Muscle of back (tissue), 13 donors: ENCODE measurements at places on chromosomes 2 and 18.

GRCh38 chr2:235961711-235962110, 206.5 kb downstream of the GBX2 start:
- DNase-seq = no peak

GRCh38 chr2:26822877-26823276, 25.1 kb upstream of the DPYSL5 start:
- DNase-seq = no peak

DNA sequence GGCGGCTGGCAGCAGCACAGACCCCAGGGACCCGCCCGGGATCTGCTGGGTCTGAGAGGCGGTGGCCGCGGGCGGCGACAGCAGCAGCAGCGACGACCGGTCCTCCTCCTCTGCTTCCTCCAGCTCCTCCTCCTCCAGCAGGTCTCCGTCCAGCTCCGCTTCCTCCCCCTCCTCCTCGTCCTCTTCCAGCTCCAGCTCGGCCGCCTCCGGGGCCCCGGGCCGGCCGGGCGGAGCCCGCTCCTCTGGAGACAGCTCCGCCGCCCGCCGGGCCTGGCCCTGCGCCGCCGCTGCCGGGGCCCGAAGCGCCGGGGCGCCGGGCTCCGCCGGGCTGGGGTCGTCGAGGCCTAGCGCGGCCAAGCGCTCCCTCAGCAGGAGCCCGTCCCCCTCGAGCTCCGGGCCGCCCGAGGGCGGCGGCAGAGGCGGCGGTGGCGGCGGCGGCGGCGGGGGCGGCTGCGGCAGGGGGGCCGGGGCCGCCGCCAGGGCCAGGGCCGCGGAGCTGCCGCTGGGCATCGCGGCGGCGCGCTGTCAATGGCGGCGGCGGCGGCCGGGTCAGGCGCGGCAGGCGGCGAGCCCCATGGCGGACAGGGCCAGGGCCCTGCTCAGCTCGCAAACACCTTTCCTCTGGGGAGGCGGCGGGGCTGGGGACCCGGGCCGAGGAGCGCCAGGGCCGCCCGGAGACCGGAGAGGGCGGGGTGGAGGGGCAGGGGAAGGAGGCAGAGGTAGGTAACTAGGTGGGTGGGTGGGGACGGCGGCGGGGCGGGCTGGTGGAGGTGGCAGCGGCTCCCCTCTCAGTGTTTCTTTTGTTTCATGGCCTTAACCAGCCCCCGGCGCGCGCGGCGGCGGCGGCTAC, 445 bp downstream of the MEX3C start:
- peak; percentile 74 for DNase-seq

DNA sequence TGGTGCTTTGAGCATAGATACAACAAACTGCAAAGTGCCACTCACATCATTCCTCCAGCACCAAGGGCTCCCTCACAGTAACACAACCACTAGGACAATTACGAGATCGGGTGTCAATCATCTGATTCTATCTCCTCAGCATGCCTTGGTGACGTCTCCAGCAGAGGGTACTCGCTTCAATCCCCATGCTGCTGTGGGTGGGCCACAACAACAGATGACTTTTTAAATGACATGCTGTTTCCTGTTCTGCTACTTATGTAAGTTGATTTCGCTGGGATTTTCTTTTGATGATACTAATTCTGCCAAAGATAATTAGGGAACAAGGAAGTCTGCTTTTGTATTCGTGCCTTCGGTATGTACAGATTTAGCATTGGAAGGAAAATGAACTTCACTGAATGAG, 1113.0 kb downstream of the BCL11A start:
- DNase-seq = no peak

- no peak for DNase-seq
Measured at GRCh38 chr2:221134718-221135117, 437.4 kb downstream of the EPHA4 start.

- no peak for DNase-seq
Measured at GRCh38 chr2:5561006-5561405, 131.2 kb upstream of the SOX11 start.

DNA sequence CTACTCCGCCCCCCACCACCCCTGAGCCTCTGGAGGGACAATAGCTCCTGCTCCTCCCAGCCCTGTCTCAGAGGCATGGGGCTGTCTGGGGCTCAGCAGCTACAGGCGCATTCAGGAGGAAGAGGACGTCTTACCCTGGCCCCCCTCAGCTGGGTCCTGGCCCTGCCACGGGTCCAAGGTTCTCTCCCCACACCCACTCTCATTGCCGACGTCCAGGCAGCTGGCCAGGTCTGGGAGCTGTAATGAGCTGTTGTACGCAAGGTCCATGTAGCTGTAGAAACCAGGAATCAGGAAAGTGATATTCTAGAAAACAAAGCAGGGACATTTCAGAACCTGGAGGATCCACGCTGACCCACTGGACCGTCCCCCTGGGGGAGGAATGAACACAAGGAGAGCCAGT, 13.5 kb downstream of the PASK start:
- DNase-seq = no peak

GRCh38 chr2:216903470-216903869, 43.6 kb upstream of the TNP1 start:
- DNase-seq = no peak

GRCh38 chr2:177830881-177831386, 241.6 kb downstream of the PDE11A start:
- DNase-seq = no peak
